ENCODE measurements at places on chromosomes 11 and 22.
A peak's percentile ranks its signal among the peaks of the same experiment; 100 is the strongest.

GRCh38 chr11:65613091-65613928 is 711 bp downstream of the MAP3K11 start:
- DNase-seq: no peak

DNA sequence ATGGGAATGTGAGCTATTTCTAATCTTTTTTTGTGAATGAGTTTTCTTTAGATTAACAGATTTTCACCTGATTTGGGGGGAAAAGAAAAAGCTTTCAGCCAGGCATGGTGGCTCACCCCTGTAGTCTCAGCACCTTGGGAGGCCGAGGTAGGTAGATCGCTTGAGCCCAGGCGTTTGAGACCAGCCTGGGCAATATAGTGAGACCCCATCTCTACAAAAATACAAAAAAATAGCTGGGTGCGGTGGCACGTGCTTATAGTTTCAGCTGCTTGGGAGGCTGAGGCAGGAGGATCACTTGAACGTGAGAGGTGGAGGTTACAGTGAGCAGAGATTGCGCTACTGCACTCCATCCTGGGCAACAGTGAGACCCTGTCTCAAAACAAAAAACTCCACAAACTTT is 92.2 kb downstream of the HSD17B12 start:
- no peak for DNase-seq

- peak; percentile 61 for DNase-seq
These were observed 5.3 kb downstream of the MALAT1 start for GRCh38 chr11:65503949-65504673.

- no peak for DNase-seq
These were observed 29.9 kb downstream of the IL10RA start for GRCh38 chr11:118016104-118016503.

DNA sequence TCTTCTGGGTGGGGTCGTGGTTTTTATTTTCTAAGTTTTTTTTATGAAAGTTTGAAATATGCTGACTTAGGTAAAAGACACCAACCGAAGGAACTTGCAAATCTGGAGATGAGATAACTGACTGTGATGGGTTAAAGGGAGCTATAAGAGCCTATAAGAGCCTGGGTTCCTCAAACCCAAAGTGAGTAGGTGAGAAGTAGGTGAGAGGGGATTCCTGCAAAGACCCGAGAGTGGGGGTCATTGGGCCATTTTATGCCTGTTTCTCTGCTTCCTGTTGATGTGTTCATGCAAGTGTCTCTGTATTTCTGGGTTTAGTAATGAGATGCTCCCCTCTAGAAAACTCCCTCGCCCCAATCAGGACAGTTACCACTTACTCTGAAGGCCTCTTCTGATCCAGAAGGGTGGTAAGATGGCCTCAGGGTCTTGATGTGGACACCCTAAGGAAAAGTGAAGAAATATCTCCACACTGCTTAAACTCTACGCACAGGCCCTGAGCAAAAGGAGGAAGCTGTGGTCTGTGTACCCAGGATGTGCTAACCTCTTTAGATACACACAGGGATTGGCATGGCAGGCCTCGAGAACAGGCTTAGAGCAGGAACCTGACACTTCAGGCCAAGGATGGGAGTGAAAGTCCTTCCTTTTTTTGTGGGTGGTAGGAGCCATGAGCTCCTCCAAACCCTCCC is 1.8 kb downstream of the FLI1 start:
- no peak for DNase-seq

DNA sequence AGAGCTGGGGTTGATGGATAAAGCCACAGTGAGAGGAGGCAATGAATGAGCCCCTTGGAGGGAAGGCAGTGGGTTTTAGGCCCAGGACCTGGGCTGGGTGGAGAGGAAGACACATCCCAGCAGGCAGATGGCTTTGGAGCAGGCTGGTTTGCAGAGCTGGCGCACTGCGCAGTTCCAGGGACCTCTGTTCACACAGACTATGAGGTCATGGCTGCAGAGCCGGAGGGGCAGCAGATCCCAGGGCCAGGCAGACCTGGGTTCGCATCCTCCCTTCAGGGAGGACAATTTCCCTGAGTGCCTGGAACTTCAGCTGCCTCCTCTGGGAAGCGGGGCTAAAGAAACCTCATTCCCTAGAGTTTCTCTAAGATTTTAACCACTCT is 28.2 kb upstream of the DGKZ start:
- DNase-seq: no peak
